ENCODE measurements at places on chromosomes 11 and 22.

DNA sequence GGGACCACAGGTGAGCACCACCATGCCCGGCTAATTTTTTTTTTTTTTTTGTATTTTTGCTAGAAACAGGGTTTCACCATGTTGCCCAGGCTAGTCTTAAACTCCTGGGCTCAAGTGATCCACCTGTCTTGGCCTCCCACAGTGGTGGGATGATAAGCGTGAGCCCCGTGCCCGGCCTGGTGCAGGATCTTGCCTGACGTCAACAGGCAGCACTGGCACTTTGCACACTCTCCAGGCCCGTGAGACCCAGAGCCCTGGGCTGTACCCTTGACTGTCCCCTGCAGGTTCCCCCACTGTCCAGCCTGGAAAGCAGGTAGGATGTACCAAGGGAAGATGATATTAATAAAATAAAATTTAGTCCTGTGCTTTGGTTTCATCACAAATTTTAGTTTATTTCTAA, 29.1 kb upstream of the PANX2 start:
- no peak for DNase-seq

GRCh38 chr11:127470306-127470884, 469.8 kb upstream of the KIRREL3 start:
- no peak for DNase-seq

GRCh38 chr11:75474240-75474639, 41.2 kb upstream of the KLHL35 start:
- DNase-seq, result no peak

DNA sequence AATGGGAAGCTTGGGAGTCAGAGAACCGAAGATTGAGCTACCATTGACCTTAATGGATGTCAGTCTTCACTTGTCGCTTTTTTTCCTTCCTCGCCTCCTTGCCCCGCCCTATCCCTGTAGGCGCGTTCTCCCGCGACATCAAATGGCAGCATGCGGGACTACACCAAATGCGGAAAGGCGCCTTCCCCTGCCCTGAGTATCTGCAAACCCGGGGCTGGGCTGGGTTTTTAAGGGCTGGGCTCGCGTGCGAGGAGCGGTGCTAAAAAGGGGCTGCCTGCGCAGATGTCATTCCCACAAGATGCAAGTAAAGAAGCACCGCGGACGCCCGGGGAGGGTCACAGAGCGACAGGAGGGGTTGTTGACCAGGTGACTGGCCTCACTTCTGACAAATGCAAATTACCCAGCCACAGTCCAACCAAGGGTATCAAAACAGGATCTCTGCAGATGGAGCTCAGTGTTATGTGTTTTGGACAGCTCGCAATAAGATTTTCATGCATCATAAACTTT, 4.7 kb upstream of the FAM111B start:
- no peak for DNase-seq

DNA sequence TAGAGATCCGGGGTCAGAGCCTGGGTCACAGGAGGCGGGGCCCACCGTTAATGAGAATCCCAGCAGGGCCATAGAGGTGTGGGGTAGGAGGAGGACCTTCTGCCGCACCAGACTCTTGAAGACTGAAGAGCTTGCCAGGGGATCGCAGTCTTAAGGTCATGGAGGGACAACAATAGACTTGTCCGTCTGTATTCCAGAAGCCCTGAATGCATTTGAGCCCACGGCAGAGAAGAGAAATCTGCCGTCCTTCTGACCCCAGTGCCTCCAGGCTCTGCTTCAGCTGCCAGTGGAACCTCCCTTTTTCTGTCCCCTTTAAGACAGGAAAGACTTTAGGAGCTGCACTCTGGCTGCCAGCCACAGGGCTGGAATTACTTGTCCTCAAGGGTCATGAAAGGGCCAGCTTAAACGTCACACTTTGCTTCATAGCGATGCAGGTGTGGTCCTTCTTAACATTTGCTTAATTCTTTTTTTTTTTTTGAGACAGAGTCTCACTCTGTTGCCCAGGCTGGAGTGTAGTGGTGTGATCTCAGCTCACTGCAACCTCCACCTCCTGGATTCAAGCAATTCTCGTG, 15.5 kb upstream of the ST3GAL4 start:
- DNase-seq, result no peak

DNA sequence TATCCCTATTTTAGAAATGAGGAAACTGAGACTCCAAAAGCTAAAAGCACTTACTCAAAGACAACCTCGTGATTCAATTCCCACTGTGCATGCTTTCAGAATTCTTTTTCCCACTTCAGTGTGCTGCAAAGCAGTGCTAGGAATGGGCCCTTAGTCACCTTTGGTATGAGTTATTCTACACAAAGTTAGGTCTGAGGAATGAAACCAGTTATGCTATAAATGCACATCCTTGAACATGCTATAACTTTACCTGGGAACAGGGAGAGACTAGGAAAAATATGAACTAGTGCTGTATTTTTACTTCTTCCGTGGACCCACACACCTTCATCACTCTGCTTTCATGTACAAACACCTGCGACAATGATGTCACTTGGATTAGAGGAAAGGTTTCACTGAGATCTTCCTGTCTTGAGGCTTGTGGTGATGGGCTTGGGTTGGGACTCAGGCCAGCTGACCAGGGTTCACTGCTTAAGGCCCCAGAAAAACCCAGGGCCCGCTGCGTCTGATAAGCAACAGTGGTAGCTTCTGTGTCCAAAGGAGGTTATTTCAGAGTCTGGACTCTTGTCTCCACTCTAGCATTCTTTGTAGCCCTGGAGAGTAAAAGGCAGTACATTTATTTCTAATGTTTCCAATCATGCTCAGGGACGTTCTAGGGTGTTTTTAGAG, 81.6 kb downstream of the ZC3H12C start:
- DNase-seq, result no peak

- DNase-seq, result no peak
Measured at GRCh38 chr11:36997656-36998055, 399.6 kb upstream of the RAG2 start.

- no peak for DNase-seq
Measured at GRCh38 chr11:30150425-30150824, 80.4 kb upstream of the FSHB start.

- no peak for DNase-seq
Measured at GRCh38 chr11:20249796-20250195, 89.5 kb upstream of the DBX1 start.

DNA sequence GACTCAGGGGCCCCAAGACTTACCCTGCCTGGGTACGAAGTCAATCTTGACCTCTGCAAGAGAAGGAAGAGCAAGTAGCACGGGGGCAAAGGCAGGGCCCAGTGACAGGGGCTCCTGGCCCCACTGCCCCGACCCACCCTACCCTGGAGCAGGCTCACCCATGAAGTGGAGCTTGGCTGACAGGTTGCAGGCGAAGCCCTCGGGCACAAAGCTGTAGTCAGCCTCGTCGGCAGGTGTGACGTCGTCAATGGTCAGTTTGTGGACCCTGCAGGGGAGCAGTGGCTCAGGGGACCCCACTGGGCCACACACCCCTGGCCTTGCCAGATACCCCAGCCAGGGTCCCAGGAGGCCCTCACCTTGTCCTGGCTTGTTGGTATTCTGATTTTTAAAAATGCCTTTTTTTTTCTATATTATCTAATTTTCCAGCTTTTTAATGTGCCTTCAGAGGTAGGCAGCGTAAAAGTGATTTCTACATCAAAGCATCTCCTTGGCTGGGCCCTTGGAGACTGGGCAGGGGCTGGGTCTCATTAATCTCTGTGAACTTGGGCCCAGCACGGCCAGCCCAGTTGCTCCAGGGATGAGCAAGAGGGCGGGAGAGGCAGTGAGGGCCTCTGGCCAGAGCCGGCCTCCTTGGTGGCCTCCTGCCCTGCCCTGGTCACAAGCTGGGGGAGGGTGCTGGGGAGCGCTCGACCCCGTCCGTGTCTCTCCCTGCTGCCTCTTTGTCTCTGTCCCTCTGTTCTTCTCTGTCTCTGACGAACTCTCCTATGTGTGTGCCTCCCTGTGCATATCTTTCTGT, 11.3 kb downstream of the MYBPC3 start:
- no peak for DNase-seq

Data from cortex of kidney (tissue), 1 donor.